Activated CD4-positive, alpha-beta T cell treated with anti-CD3 and anti-CD28 coated beads for 1 hour (primary cell): ENCODE measurements at places on chromosomes 7 and 10.

DNA sequence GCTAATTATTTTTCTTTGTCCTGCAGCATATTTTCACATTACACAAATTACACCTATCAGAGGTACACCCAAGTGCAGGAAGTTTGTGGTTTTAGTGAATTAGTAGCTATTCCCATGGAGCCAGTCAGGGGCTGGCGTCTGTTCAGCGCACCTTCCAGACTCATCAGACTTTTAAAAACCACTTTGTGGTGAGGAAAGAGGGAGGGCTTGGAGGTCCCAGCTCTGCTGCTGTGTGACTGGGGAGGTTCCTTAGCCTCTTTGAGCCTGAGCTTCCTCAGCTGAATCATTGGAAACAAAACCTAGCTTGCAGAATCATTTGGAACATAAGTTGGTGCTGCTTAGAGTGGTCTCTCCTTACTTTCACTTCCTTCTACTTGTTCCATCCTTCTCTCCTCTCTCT, 175.4 kb downstream of the SORCS3 start:
- DNase-seq = no peak

DNA sequence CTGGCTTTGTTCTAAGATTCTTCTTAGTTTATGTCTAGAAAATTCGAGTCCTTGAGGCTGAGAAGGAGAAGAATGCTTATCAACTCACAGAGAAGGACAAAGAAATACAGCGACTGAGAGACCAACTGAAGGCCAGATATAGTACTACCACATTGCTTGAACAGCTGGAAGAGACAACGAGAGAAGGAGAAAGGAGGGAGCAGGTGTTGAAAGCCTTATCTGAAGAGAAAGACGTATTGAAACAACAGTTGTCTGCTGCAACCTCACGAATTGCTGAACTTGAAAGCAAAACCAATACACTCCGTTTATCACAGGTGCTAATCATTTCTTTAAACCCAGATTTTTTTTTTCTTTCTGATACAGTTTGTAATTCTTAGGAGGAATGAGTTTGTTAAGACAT, 6.7 kb downstream of the CEP55 start:
- DNase-seq = no peak

DNA sequence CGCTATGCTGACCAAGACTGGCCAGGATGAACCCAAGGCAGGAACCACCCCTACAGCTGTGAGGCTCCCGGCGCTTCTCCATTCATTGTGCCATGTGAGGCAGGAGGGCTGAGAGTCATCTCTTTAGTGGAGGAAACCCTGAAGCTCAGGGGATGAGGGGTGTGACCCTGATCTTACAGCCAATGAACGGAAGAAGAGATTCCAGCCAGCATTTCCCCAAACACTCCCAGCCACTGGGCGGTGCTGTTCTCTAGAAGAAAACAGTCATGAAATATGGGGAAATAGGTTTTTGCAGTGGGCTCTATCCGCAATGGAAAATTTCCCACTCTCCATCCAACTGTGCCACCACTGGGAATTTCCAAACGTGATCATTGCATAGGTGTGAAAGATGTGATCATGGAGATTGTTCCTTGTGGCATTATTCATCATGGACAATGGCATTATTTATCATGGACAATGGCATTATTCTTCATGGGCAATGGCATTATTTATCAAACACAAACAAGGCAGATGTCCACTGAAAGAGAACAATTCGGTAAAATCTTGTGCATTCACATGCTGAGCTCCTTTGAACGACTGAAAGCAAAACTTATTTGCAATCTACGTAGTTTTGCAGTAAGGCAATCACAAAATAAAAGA, 14.0 kb upstream of the SLC18A2 start:
- no peak for DNase-seq

DNA sequence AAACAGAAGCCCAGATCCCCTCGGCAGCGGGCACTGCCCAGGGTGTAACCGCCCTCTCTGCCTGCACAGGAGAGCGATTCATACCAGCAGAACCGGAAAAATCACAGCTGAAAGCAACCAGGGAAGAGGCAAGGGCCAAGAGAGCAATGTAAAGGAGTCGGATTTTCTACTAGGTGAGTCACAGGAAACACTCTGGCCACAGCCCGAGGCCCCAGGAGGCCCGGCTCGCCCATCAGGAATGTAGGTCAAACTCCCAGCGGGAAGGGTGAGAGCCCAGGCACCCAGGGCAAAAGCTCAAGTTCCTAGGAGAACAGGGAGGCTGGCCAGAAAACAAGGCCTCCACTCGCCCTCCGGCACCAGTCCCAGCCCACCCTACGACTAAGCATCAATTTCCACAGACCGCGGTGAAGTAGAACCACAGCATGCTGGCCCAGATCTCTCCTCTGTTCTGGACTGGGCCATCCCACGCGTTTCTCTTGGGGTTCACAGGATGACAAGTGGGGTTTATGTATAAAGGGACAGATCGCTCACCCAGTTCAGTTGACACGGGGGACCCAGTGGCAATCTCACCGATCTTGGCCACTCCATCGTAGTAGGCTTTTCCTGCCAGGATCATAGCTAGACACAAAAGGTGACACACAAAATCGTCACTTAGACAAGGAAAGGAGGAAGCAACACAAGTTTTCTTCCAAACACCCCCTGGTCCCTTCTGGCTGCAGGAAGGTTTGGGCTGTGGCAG, 46.2 kb downstream of the BAIAP2L1 start:
- DNase-seq = no peak

GRCh38 chr10:129786216-129786615, 177.9 kb downstream of the EBF3 start:
- no peak for DNase-seq
